Panc1 (cell line): ENCODE measurements at places on chromosomes 1 and 21. TPM values are rescaled to one million over a fixed set of nuclear protein-coding genes. Genes with fewer than 3 reads are reported as not detected.

ADAMTS1 gene
- 3.3 TPM for total RNA-seq

SHE gene
- total RNA-seq, result 0.03 TPM

ADCY10 gene
- total RNA-seq, result 0.10 TPM

NTPCR gene
- 46.8 TPM for total RNA-seq

CYP2J2 gene
- total RNA-seq, result not detected

RSBN1 gene
- total RNA-seq, result 10.7 TPM

CRP gene
- total RNA-seq, result 0.90 TPM
